ENCODE measurements at places on chromosomes 7 and 10.

- DNase-seq: no peak
Observed at GRCh38 chr10:31977440-31978155, 49.0 kb upstream of the ARHGAP12 start.

- no peak for DNase-seq
Observed at GRCh38 chr10:132938472-132939339, 3.7 kb downstream of the CFAP46 start.

- no peak for DNase-seq
Observed at GRCh38 chr10:72085864-72086465, 2.4 kb downstream of the SPOCK2 start.

DNA sequence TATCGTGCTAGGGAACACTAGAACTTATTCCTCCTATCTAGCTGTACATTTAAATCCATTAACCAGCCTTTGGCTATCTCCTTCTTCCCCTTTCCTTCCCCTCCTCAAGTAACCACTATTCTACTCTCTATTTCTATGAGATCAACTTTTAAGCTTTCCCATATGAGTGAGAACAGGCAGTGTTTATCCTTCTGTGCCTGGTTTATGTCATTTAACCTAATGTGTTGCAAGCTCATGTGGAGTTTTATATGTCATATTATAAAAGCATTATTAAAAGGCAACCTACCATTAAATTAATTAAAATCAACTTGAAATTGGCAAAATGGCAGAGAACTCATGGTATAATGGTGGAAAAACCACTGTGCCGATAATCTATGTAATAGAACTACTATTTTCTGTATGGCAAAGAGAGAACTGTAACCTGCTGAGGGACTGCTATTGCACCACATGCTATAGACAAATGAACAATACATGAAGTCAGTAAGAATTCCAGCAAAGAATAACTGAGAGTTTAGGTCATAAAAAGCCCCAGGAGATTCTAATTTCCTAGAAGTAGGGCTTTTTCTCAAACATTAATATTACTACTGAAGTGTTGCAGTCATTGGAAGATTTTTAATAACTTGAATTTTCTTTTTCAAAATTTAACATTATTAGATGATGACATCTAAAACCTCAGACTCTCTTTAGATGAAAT, 81.8 kb downstream of the LRRN3 start:
- DNase-seq: no peak

DNA sequence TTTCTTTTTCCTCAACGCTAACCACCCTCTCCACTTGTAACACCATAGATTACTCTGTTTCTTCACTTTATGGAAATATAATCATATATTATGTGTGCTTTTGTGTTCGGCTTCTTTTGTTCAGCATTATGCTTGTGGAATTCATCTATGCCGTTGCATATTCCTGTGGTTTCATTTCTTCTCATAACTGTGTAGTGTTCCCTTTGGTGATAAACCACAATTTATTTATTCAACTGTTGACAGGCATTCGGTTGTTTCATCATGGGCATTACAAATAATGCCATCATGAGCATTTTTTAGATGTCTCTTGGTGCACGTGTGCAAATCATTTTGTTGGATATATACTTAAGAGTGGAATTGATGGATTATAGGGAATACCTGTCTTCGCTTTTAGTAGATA, 12.1 kb downstream of the AVL9 start:
- DNase-seq: no peak

DNA sequence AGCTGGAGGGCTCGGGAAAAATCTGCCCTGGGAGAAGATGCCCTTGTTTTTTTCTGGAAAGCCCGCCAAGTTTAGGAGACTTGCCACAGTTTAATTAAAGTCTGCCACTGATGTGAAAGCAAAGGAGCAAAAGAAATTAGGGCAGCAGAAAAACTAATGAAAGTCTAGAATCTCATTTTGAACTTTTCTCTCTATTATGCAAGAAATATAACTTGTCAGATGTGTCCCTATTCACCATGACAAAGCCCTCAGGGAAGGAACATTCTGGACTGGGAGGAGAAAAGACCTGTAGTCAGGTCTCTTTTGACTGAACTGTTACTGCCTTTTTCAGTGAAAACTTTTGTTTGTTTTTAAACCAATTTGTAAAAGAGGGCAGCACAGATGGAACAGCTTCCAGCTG, 715.5 kb downstream of the SORCS3 start:
- no peak for DNase-seq

- DNase-seq: no peak
Observed at GRCh38 chr10:21060626-21061025, 163.5 kb upstream of the NEBL start.

DNA sequence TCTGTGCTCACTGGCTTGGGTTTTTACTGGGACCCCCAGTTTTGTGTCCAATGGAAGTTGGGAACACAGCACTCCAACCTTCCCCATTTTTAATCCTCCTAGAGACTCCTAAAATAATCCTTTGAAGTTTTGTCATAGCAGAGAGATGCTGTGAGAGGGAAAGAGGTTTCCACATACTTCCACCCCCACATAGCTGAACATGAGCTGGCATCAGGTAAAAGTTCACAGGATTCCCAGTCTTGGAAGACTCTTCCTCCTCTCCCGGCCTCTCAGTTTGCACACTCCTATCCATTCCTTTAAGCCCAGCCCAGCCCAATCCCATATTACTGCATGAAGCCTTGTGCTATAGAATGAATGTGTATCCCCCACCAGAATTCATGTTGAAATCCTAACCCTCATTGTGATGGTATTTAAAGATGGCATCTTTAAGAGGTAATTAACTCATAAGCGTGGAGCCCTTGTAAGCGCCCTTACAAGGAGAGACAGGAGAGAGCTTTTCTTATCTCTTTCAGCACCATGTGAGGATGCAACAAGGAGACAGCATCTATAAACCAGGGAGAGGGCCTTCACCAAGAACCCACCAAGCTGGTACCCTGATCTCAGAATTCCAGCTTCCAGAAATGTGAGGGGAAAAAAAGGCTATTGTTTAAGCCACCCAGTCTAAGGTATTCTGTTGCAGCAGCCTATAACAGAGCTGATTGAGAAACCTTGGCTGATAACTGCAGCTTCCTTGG, 22.4 kb downstream of the GRM8 start:
- DNase-seq: no peak

DNA sequence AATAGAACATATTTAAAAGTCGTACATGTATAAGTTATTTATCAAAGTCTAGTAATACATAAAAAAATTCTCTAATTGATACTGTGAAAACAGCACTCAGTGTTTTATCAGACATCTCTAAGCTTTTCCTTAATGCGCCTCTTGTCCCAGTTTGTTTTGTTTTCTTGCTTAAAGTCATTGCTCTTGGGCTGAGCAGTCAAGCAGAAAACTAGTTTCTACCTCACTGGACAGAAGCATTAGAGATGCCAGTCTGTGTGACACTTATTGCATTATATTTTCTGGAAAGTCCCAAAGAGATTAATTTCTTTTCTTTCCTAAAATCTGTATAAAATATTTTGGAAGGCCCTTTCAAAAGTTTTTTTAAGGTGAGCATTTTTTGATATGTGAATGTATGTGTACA, 236.2 kb downstream of the PCLO start:
- no peak for DNase-seq

GRCh38 chr7:37205451-37205850, 243.2 kb downstream of the ELMO1 start:
- no peak for DNase-seq

GRCh38 chr10:69123306-69123746, 652 bp upstream of the VPS26A start:
- peak; percentile 9 for DNase-seq

- no peak for DNase-seq
Observed at GRCh38 chr10:810351-810846, 120.9 kb upstream of the DIP2C start.

GRCh38 chr7:135743907-135744731, 4.5 kb downstream of the FAM180A start:
- no peak for DNase-seq

- no peak for DNase-seq
Observed at GRCh38 chr10:28481968-28482367, 51.0 kb upstream of the WAC start.

DNA sequence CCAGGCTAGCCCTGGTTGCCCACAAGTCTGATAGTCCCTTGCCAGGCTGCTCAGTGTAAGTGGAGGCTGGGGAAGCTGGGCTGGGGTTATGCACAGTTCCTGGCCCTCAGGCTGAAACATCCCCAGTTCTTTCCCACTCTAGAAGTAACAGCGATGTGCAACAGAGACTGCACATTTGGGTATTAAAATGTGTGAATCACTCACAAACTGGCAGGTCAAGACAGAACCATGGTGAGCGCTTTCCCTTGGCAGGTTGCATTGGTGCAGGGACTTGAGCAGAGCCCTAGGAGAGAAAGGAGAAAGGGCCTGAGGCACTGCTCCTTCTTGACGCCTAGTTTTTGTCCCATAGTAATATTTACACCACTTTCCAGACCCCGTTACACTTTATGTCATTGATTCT, 56.1 kb upstream of the SLC35B4 start:
- no peak for DNase-seq

DNA sequence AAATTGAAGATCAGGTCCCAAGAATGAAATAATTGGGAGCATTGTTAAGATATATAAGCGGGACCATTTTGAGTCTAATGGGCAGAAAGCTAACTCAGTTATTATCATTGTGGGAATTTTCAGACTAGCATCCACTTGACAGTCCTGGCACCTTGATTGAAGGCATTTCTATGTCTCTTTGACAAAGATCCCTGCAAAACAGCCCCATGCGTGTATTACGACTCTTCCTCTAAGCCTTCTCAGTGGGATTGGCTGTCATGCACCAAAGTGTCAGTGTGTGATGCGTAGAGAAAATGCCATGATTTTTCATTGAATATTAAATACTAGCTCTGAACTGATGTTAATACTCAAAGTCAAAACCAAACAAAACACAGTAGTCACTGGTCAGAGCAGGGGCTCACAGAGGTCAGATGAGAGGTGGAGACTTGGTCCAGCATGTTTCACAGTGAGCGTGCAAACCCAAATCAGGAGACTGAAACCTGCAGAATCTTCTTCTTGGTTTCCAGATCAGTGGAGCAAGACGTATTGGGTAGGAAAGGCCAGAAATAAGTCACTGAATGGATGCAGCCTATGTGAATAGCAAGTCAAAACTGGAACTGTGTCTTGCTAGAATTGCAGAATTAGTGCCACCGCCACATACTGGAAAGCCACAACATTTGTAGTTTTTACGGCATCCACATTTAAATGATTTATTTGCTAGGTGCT, 303.6 kb upstream of the AKR1E2 start:
- no peak for DNase-seq

- no peak for DNase-seq
Observed at GRCh38 chr7:97555857-97556421, 175.9 kb upstream of the TAC1 start.

- no peak for DNase-seq
Observed at GRCh38 chr7:77246026-77246640, 46.5 kb upstream of the FGL2 start.

- no peak for DNase-seq
Observed at GRCh38 chr10:63320683-63321082, 145.1 kb downstream of the JMJD1C start.

GRCh38 chr7:15104411-15105092, 202.0 kb upstream of the DGKB start:
- no peak for DNase-seq
